ENCODE measurements at places on chromosomes 2 and 18.

GRCh38 chr2:193272011-193272410, 1077.3 kb upstream of the TMEFF2 start:
- no peak for DNase-seq

DNA sequence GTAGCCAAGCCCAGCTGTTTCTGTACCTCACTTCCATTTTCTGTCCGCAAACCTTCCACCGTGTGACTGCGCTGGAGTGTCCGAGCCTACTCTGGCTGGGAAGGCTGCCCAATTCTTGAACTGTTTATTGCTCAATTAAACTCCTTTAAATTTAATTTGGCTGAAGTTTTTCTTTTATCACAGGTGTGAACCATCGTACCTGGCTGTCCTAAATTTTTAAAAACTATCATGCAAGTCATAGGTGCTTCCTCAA, 6.2 kb upstream of the RNU2-63P start:
- DNase-seq, result no peak

GRCh38 chr2:38380397-38381130, 3.5 kb upstream of the ATL2 start:
- no peak for DNase-seq

DNA sequence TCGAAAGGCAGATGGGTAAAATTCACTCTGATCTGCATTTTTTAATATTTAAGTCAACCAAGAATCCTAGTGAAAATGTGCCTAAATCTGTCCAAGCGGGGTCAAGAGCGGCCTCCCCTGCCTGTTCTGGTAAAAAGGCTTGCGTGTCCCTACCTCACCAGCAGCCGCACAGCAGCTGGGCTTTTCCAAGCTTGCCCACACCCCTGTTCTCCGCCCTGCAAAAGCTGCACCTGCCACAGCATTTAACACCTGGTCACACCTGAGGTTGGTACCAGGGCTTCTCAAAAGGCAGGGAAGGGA, 25.8 kb upstream of the TMEM182 start:
- DNase-seq, result no peak

DNA sequence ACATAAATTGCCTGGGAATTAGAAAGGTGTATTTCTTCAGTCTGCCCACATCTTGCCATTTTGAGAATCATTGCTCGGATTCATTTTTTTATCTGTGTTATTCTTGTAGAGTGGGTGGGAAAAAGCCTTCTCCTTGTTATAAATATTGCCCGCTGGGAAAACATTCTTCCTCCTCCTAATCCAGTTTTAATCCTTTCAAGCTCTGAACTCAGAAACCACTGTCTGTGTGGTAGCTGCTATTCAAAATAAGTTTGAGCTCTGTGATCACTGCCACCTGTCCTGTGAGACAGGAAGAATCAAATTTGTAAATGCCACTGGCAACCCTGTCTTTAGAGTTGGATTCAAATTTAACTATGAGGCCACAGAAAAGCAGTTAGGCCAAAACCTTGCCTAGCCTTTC, 1875.2 kb upstream of the PIK3C3 start:
- DNase-seq, result peak; percentile 17

DNA sequence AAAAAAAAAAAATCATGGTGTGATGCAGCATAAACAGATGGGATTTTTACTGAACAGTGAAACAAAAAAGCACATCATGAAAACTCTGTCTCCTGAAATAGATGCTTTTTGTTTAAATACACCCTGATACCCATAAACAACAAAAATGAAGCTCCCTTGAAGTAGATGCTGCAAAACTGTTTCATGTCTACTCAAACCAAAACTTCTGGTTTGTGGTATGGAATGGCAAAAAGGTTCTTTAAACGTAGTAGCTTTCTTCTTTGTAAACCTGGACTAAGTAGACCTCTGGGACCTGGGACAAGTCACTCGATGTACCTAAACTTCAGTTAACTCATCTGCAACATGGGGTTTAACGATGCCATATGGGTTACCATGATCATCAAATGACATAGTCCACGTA, 64.4 kb upstream of the RAPH1 start:
- DNase-seq, result no peak

DNA sequence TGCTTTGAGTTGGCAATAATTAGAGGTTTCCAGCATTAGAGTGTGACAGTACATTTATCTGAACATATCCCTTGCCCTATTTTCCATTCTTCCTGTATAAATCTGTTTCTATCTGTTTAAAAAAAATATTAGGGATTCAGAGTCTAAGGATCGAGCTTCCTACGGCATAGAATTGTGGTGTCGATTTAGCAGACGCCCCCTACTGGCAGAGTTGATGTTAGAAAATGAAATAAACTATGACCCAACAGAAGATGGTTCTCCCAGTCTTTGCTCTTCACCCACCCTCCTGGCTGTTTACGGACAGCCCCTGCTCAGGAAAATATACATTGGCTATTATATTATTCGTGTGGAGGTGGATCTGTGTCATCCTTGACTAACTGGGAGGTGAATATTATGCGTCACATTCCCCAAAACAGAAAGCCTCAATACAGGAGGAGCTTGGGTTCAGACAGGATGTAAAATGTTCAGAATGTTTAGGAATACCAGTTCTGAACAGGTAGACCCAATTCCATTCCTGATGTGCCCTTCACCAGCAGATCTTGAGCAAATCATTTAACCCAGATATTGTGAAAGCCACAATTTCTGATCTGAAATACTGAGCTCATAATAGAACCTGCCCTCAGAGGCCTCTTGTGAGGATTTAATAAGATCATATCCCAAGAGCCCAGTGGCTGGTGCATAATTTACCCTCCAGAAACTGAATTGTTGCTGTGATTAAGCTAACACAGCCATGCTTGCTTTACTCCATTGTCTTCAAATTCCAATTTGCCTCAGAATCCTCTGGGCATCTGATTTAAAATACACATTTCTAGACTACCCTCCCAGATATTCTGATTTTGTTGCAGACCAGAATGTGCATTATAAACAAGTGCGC, 10.8 kb upstream of the ERMN start:
- no peak for DNase-seq
